ENCODE measurements at places on chromosomes 6 and 20.
A peak's percentile ranks its signal among the peaks of the same experiment; 100 is the strongest.

GRCh38 chr6:20747991-20748390 is 213.7 kb downstream of the CDKAL1 start:
- no peak for DNase-seq

GRCh38 chr20:31839782-31840487 is 5.5 kb downstream of the FOXS1 start:
- no peak for DNase-seq

DNA sequence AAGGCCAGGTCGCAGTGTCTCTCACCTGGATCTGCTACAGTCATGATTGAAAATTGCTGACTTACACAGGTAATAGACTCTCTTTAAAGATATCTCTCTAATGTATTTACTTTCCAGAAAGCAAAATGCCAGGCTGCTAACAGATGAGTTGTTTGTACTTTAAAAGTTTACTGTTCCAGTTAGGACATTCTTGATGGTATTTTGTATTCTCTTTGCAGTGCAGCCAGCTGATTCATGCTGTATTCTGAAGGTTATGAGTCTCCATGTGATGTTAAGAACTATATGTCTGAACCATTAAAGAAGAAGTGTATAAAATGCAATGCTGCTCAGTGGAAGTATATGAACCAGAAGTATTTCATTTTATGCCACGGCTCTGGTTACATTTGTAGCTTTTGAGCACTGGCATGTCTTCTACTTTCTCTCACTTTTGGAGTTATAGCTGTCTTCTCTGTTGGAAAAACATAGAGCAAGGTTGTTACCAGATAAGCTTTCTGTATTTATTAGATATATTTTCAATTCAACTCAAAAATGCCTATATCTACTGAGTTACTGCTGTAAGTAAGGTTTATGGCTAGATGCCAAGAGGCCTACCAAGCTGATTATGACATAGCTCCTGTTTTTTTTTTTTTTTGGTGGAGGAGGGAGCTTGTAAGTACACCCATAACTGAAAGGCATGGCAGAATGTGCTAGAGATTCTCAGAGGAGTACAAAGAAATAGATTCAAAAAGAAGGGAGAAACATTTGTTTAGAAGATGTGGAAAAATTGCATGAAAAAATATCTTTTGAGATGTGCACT is 130.5 kb upstream of the MAN1A1 start:
- no peak for DNase-seq

GRCh38 chr6:159778542-159779103 is 10.8 kb downstream of the TCP1 start:
- DNase-seq = no peak

DNA sequence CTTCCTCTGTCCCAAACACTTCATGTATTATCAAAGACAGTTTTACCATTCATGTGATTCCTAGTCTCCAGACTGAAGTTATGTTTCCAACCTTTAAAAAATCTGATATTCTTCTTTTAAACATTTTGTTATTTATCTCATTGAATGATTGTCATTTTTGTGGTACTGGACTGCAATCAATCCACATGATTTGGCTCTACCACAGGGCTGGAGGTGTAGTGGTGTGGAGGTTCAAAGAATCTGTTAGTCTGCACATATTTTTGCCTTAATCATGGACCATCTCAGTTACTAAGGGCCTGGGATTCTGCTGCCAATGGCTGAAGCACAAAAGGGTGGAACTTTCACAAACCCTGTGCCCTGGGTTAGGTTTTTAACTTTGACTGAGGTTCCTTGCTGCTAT is 164.1 kb upstream of the JAG1 start:
- no peak for DNase-seq

DNA sequence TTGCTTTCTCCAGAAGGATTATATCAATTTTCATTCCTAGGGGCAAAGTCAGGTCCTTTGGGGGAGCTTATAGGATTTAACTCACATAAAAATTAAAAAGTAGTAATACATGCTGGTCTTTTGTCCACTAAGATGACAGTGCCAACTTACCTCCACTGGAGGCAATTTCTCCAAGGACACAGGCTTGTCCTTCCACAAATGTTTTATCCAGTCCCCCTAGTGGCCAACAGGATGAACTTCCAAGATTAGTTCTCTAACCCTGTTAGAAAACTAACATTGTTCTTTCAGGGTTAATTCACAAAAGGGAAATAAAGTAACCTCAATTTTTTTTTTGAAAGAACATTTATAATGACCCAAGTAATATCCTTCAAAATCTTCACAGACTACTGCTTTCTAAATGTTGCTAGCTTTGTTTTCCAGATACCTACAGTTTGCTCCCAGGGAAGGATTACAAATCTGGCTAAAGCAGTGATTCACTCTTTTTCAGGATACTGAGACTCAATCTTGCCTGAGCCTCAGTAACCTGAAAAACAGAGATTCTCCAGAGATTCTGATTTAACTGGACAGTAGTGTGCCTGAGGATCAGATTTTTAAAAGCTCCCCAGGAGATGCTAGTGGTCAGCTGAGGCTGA is 31.7 kb upstream of the UBR2 start:
- no peak for DNase-seq

- DNase-seq = no peak
Measured at GRCh38 chr6:81722506-81723223, 29.8 kb downstream of the TENT5A start.

DNA sequence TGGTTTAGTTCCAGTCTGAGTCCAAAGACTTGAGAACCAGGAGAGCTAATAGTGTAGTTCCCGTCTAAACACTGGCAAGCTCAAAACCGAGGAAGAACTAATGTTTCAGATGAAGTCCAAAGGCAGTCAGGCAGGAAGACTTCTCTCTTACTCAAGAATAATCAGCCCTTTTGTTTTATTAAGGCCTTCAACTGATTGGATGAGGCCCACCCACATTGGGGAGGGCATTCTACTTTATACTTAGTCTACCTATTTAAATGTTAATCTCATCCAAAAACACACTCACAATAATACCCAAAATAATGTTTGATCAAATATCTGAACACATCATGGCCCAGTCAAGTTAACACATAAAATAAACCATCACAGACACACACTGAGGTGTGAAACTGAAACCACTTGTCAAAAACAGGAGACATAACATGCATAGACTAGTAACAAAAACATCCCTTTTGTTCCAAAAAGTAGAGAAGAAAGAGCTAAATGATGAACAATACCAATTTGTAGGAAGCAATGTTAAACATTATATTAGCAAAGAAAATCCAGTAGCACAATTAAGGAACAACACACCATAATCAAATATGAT is 50.2 kb upstream of the SENP6 start:
- DNase-seq = no peak

GRCh38 chr6:72032086-72032485 is 145.7 kb downstream of the RIMS1 start:
- no peak for DNase-seq

- DNase-seq = peak; percentile 62
Measured at GRCh38 chr20:5569021-5569420, 181.2 kb upstream of the SHLD1 start.

All from activated CD8-positive, alpha-beta memory T cell treated with anti-CD3 and anti-CD28 coated beads, Interleukin-2, amount 10 ng/mL, durations not matched to agents 7 days and 5 days (primary cell).